Kidney glomerular epithelial cell (primary cell): ENCODE measurements at places on chromosomes 4 and X.

DNA sequence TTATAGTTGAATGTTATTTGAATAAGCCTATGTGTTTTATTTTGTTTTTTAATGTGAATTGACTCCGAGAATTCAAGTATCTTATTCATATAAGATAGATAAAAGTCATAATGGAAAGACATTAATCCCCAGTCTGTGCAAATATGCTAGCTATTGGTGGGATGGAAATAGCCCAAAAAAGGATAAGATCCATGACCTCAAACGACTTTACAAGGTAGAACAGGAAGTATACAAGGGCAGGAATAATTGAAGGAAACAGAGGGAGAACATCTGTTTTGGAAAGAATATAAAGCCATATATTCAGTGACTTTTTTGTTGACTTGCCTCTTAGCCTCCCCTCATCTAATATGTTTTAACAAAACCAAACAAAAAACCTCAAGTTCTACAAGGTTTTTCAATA lies 9.0 kb downstream of the ABCE1 start:
- no peak for DNase-seq

DNA sequence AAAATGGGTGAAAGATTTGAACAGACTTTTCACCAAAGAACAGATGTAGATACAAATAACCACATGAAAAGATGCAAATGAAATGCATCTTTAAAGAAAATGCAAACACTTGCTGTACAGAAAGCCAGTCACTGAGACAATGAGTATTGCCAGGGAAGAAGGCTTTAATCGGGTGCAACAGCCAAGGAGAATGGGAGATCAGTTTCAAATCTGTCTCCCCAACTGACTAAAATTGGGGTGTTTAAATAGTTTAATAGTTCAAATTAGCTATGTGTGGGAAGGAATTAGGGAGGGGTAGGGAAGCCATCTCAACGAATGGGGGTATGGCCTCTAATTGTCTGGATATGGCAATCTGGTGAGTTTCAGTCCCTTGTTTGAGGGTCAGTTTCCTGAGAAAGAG lies 295.4 kb downstream of the PTTG2 start:
- no peak for DNase-seq

DNA sequence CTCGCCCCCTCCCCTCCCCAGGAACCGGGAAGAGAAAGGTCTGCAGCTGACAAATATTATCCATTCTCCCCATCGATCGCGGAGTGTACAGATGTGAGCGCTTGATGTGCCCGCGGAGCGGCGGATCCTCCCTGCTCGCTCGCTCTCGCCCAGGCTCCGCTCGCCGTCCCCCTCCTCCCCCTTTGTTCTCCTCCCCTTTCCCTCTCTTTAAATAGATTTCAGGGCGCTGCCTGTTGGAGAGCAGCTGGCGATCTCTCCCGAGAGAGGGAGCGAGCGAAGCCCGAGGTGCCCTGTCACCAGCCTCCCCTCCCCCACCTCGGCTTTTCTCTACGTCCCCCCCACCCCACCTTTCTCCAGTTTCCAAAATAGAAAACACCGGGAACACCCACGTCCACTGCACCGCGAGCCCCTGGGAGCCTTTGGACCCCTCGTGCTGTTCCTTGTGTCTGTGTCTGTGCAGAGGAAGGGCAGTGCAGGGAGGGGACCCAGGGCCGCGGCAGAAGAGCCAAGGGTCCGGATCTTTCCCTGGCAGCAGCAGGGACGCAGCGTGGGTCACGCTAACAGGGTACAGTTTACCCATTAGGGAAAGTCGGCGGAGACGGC lies 56.6 kb upstream of the BCOR start:
- no peak for DNase-seq

GRCh38 chrX:71466979-71467523 lies 65.9 kb upstream of the OGT start:
- no peak for DNase-seq

- no peak for DNase-seq
Measured at GRCh38 chr4:41334182-41334581, 77.5 kb downstream of the UCHL1 start.

- DNase-seq: no peak
Measured at GRCh38 chrX:134898440-134898839, 92.4 kb upstream of the SMIM10 start.

DNA sequence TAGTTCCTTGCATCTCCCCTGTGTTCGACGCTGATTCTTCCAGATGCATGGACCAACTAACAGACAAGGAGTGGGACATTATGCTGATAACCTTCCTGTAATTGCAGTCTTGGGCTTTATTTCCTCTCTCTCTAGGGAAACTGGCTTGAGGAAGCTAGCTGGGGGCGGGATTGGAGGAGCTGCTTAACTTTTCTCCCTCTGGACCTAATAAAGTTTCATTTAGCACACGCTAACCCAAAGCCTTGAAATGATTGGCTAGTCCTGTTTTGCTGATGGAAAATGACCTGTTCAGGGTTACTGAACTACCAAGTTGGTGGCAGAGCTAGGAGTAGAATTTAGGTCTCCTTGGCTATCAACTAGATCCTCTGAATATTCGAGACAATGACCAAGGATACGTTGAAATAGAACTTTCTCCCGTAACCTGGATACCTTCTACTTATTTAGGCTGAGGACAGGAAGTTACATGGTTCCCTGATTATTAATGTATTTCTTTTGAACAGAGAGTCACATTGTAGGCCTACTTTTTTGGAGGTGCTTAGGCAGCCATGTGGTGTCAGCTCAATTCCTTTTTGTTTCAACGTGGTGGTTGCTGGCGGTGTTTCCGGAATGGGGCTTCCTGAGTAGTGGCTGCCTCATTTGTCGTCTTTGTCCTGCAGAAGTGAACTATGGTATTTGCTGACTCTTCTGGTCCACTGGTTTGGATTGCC lies 2.0 kb downstream of the PGK1 start:
- DNase-seq: no peak
